ENCODE measurements at places on chromosomes 3 and 15. TPM values are rescaled to one million over a fixed set of nuclear protein-coding genes. Genes with fewer than 3 reads are reported as not detected.
A peak's percentile ranks its signal among the peaks of the same experiment; 100 is the strongest.

Gene ACVR2B
- 6.5 TPM for total RNA-seq

Gene ARID3B
- 15.9 TPM for total RNA-seq

DNA sequence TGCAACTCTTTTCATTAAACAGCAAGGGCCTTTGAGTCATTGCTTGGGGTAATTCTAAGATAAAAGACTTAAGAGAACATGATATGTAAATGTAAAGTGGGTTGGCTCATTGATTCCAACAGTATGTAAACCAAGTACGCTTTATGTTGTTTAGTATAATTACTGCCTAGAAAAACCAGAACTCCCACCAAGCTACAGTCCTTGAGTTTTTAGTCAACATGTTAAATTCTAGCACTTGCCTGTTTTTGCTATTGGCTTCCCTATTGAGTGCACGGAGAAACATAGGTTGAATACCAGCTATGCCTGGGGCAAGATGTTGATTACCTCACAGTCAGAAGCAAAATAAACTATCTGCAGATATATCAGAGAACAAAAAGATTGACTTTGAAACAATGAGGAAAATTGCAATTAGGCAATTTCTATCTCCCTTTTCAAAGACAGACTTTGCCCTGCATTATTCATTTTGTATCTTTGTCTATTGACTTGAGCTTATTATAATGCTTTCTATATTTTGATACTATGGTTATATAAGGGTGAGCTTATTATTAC, 179.3 kb downstream of the ZPLD1 start:
- DNase-seq, result no peak

DNA sequence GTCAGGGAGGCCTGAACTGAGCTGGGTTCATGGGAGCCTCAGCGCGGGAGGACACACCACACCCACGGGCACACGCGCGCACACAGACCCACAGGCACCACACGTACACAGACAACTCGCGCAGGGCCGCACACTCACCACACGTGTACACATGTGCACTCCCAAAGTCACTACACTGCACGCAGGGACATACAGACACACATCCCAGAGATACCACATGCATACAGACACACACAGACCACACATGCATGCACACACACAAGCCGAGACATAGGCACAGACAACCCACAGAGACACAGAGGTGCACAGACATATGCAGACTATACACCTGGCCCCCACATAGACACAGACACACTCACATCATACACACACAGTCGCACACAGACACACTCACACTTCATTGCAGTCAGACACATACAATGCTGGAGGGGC, 1.1 kb upstream of the MGLL start:
- DNase-seq, result no peak

DNA sequence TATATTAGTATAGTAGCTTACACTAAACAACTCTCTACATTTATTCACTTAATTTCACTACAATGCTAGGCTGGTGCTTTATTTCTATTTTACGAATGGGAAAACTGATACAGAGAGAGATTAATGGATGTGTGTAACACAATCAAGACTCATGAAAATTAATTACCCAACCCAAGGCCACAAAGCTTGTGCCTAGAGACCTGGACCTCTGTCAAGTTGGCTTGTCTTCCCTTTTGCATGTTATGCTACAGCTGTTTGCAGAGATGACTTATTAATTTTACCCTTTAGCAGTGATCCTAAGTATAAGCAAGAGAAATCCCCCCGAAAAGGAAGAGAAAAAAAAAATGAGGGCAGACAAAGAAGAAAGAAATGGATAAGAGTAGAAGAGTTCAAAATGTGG, 162.5 kb downstream of the C3orf38 start:
- DNase-seq, result no peak

GRCh38 chr3:13120928-13121552, 47.8 kb upstream of the IQSEC1 start:
- no peak for DNase-seq

DNA sequence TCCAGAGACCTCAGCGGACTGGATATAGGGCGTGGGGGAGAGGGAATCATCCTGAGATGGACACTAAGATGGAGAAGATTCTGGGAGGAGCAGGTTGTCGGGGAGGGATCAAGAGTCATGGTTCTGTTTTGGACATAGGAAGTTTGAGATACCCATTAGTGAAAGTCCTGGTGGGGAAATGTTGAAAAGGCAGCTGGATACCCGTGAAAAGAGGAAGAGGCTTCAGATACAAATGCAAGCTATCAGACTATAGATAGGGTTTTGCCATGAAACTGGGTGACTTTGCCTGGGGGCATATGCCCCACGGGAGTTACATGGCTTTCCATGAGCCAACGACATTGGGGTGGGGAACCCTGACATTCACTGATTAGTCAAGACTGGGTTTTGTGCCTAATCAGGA, 1.1 kb upstream of the GPR62 start:
- no peak for DNase-seq

DNA sequence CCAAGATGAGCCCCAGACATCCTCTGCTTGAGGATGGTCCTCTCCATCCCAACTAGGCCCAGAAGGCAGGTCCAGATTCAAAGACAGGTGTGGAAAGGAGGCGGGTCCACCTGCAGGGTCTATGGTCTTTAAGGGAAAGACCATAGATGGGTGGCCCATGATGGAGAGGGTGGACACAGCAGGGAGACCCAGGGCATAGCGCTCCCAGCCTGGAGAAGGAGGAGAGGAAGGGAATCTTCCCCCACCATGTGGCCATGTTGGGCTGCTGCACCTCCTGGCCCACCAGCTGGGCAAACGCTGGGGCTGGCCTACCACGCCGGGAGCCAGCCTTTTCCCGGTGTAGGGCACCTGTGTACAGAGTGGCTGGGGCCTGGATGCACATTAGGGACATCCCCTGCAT, 265.2 kb upstream of the TLE3 start:
- no peak for DNase-seq

DNA sequence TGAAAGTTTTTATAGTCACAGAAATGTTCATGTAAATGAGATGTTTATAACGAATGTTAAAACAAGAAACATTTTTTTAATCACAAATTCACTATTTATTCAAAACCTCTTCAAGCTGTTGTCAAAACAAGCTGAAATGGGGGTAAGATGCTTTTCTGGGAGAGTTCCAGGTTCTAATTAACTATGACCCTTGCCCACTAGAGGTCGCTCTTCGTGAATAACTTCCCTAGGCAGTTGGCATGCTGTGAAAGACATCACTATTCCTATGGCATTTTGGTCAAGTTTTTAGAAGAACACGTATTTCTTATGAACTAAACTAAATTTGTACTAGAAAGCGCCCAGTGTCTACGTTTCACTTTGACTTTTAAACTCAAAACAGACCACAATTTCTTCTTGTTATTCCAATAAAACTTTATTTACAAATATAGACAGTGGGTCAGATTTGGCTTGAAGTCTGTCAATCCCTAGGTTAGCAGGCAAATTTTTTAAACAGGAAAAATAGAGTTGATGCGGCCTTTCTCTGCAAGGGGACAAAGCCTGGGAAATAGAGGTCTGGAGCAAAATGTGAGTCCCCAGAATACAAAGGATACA, 62.8 kb upstream of the CMTM8 start:
- DNase-seq, result peak; percentile 75

Gene ANKUB1
- not detected for total RNA-seq

Gene GMPPB
- total RNA-seq, result 27.4 TPM

Gene ATP13A5
- not detected for total RNA-seq

Gene GABRA5
- not detected for total RNA-seq

DNA sequence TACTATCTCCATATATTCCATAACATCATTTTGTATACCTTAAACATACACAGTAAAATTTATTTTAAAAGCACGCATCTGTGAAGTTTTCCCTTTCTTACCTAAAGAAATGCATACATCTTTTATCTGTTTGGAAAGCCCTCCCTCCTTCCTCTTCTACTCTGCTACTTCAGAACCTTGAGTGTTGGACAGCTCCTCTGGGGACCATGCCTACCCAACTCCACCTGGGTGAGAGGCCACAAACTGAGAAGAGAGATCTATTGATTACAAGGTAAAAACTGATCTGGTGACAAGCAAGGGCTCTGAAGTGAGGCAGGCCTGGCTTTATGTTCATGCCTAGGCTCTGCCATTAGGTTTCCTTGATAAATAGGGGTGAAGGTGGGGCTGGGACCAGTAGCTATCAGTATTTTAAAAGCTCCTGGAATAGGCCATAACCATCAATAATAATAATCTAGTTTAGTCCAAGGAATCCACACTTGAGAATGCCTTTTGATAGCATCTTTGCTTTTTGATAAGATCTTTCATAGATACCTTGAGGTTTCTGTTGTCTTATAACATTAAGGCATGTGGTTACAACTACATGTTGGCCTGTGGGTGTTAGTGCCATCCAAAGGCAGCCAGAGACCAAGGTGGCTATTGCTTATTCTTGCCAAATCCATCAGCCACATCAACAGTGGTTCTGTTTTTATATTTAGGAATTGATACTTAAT, 148.8 kb downstream of the KCNMB2 start:
- DNase-seq, result no peak

Gene COPG1
- total RNA-seq, result 125 TPM

Gene SATB1
- 305 TPM for total RNA-seq

DNA sequence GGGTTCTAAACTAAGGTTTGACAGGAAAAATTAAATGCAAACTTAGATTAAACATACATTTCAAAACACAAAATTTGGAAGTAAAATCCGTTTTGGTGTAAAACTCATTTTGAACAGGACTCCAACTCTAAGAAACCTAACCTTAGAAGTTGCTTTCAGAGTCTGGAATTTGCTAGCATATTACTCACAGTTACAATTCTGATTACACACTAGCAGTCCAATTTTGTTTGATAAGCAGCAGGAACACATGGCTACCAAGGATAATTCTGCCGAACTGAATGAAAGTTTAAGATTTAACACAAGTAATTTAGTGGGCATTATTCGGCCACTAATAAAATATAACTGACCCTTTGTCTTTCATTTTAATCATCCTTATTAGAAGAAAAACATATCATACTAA, 49.6 kb downstream of the FRMD5 start:
- DNase-seq, result no peak

Measured in activated naive CD4-positive, alpha-beta T cell treated with anti-CD3 and anti-CD28 coated beads for 36 hours (primary cell).